ENCODE measurements at places on chromosomes 7 and 10. TPM values are rescaled to one million over a fixed set of nuclear protein-coding genes. Genes with fewer than 3 reads are reported as not detected.

GRCh38 chr7:2023877-2024566 lies 208.7 kb downstream of the MAD1L1 start:
- no peak for DNase-seq

DNA sequence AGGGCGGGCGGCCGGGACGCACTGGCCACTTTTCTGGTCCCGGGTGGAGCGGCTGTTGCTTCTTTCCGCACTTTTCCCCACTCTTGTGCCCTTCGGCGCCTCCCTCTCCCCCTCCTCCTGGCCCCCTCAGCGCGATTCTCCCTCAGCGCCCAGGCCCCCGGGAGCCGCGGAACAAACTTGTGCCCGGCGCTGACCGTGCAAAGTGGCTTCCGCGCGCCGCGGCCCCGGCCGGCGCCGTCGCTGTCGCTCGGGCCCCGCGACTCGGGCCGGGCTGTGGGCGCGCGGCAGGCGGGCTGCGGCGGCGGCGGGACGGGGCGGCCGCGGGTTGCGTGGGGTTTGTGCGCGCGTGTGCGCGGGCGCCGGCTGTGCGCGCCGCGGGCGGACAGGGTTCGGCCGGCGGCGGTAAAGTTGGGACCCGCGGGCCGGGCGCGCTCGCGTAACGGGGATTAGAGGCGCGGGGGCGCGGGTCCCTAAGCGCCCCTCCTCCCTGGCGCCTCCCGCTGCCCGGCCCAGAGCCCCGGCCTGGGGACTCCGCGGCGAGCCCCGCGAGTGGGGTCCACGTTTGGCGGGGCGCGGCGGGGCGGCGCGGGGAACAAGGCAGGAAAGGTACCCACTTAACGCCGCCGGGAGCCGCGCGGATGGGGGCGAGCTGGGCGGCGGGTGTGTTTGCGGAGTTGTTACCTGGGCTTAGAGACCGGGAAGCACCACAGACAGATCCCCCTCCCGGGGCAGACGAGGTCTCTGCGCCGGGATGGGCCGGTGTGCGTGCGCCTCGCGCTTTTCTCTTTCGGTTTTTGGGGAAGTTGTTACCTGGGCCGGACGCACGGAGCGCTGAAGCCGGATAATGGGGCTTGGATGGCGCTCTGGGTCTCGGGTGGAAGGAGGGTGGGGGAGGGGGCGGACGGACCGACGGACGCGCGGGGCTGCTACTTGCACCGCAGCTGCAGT lies 860 bp downstream of the ZEB1 start:
- DNase-seq = no peak

Gene GRM3
- total RNA-seq = not detected

- no peak for DNase-seq
These were observed 414.5 kb downstream of the REEP3 start for GRCh38 chr10:63935705-63936104.

DNA sequence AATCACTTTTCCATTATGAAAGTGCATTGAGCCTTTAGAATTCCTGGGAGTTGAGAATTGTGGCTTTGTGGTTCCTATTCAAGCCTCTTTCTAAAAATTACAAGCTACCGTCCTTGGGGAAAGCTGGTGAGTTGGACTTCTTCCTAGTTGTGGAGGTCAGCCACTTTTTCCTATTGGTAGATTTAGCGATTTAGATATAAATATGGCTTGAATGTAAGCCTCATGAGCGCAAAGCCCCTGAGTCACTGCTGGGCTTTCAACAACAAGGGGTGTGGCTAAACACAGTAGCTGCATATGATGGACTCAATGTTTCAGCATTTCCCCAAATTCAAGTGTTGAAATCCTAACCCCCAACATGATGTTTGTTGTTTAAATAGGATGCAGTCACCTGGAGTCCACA lies 150.0 kb upstream of the IGFBP3 start:
- DNase-seq = no peak

Gene SLC39A12
- not detected for total RNA-seq
